Fibroblast of the aortic adventitia (primary cell): ENCODE measurements at places on chromosomes 1 and 21. TPM values are rescaled to one million over a fixed set of nuclear protein-coding genes. Genes with fewer than 3 reads are reported as not detected.

LCE2A gene
- not detected in 2 replicates for total RNA-seq

DNA sequence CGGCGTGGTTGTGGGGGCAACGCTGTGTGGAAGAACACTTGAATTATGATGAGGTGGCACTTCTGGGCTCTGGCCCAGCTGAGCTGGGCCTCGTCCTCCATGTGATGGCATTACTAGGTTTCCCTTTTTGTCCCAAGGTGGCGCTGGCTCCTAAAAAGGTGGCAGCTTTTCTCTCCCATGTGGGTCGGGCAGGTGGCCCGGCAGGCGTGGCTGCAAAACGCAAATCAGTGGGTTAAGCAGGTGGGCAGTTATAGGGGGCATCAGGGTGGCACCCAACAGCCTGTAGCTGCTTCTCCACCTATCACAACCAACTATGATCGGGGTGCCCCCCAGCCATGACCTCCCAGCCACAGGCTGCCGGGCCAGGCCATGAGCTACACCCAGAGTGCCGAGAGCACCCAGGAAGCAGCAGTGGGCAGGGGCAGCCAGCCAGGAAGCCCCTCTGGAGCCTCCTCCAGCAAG lies 59.6 kb downstream of the KCNAB2 start:
- no peak for DNase-seq

DNA sequence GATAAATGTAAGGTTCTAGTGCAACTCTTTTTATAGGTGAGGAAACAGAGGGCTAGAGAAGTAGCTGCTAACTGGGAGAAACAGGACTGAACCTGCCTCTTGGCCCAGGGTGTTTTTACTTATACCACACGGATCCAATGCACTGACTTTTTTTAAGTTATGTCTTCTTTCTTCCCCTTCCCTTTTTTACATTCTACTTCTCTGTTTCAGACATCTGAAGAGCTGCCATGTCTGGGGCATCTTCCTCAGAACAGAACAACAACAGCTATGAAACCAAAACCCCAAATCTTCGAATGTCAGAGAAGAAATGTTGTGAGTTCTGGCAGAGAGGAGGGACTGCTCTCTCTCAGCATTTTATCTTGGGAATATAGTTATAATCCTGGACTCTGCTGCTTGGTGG lies 1.4 kb downstream of the PFKFB2 start:
- DNase-seq: no peak

DNA sequence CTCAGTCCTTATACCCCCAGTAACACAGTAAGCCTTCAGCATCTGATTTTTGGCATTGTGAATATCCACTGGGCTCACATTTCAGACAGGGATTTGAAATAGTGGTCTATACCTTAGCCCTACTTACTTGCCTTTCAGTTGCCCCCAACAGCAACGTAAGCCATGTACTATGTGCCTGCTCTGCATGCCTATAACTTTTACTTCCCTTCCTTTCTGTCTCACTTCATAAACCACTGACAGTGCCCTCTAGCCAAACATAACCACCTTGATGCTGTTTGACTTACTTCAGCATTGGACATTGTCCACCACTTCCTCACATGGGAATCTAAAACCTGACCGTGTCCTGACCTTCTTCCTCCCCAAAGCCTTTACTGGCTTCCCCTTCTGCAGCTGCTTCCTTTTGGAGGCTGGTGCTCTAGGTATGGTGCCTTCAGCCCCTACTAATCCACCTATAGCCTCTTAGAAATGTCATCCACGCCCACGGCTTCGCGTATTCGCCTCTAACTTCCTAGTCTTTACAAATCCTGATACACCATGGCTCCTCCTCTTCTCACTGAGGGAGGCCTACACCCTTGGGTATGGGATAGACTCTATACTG lies 3.6 kb upstream of the ZNF672 start:
- no peak for DNase-seq

DNA sequence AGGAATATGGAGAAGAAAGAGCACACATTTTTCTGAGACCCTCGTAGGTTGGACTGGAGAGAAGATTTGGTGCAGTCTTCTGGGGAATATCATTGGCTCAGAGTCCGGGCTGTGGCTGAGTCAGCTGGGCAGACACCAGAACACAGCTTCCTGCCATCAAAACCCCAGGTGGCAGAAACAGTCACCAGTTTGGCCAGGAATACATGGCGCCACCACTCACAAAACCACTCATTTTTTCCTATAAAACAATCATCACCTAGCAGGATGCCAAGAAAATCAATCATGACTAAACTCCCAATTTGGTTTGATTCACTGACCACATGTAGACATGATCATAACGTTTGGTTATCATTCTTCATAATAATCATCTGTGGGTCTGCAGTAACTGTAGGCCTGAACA lies 178.1 kb upstream of the PBX1 start:
- peak; percentile 61 for DNase-seq

DNA sequence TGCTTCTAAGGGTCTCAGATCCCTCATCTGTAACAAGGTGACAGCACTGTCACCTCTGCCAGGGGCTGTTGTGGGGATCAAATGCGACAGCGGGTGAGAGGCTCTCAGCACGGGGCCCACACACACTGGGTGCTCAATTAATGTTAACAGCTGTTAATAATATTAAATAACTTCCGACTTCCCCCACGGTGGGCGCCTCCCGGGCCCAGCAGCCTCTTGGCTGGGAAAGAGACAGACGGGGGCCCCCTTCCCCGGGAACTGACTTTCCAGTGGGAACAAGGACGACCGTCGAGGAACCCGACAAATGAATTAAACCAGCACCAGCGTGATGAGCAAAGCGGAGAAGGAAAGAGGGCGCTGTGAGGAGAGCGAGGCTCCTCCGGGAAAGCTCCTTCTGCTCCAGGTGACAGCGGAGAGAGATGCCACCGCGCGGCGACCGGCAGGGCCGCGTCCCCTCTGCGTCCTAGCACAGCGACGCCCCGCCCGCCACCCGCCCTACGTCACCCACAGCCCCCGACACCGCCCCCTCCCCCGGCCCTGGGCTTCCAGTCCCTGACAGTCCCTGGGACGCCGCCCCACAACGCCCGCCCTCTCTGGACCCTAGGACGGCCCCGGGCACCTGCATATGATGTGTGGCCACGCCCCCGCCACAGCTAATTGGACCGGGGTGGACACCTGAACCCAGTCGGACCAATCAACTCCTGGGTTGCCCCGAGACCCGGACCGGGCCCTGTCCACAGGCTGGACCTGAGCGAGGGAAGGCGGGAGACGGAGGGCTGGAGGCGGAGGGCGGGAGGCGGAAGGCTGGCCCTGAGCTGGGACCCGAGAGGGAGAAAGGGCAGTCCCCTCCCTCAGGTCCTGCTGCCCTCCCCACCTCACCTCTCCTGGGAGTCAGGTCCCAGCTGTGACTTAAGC lies 38.2 kb downstream of the MATN1 start:
- no peak for DNase-seq
